T-helper 1 cell (primary cell): ENCODE measurements at places on chromosomes 5 and 9.

DNA sequence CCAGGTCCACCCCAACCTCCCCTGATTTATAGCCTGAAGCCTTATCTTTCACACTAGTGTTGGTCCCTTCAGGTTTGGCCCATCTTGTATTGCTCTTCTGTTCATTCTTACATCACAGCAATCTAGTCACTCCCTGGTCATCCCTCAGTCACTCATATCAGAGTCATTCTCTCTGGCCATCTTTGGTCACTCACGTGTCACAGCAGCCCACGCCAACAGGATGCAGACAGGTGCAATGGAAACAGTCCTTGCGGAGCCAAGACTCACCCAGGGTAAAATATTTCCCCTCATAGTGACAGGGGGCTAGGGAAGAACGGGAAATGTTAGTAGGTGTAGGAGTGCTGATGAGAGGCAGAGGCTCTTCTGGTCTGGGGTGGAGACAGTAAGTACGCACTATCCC lies 610 bp downstream of the MSMP start:
- no peak for DNase-seq

DNA sequence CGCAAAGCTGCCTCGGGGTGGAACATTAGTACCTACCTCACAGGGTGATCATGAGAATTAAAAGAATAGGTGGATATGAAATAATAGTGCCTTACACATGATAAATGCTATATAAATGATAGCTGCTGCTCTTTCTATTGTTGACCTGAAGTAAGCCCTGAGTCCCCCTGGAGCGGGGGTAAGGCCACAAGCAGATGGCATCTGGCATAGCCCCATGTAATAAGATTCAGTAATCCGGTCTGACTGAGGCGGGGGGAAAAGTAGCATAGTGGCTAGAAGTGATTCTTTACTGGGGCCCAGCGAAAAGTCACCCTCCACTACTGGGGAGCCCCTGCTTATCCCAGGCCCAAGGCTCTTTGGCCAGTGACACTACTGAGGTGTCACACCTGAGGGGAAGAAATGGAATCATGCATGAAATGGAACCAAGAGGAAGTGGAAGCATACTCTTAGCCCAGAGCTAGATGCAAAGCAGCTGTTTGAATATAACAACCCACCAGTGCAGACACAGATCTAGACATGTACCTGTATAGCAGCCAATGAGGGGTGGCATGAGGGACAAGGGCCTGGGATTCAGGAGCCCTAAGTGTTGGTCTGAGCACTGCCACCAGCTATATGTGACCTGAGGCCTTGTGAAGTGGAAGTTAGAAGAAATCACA lies 16.1 kb upstream of the FGFR4 start:
- no peak for DNase-seq

DNA sequence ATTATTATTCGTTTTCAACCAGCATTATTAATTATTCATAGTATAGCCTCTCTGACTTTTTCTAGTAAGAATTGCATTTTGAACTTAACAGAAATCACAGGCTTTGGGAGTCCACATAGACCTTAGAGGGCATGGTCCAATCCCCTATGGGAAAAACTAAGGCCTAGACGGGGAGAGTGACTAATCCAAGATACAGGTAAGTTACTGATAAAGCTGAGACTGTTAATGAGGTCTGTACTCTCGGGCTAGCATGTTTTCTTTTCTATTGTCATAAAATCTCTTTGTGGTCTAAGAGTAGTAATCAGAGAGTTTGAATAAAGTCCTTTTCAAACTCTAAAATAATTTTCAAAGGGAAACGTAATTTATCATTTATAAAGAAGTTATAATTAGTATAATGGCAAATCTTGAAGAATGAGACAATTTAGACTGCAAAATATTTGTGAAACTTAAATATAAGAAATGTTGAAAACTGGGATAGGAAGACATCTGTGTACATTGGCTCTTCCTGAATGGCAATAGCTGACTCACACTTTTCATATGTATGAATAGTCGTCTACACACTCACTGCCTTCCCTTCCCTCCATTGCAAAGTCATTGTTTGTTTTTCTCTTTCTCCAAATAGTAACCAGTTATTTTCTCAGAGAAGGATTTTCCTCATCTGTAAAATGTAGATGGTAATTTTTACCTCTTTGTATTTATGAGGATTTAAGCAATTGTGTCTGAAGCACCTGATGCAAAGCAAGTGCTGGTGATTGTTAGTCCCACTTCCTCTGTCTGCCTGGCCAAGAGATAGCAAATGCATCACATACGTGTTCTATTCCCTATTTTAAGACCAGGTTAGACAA lies 207.9 kb upstream of the CD180 start:
- DNase-seq = no peak

DNA sequence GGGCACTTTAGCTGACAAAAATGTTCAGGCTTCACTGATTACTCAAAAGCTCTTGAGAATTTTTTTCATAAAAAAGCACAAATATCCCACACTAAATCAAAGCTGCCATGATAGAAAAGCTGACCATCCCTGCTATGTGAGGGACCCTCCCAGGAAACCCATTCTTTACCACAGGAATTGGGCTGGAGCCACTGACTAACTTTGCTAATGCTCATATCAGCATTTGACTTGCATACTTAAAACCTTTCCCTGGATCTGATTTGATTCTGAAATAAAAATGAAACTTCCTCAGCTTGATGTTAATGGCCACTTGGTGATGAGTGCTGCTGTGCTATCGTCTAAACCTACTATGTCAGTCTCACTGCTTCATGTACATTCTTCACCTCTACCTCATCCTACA lies 243.6 kb downstream of the PRELID2 start:
- DNase-seq = no peak

DNA sequence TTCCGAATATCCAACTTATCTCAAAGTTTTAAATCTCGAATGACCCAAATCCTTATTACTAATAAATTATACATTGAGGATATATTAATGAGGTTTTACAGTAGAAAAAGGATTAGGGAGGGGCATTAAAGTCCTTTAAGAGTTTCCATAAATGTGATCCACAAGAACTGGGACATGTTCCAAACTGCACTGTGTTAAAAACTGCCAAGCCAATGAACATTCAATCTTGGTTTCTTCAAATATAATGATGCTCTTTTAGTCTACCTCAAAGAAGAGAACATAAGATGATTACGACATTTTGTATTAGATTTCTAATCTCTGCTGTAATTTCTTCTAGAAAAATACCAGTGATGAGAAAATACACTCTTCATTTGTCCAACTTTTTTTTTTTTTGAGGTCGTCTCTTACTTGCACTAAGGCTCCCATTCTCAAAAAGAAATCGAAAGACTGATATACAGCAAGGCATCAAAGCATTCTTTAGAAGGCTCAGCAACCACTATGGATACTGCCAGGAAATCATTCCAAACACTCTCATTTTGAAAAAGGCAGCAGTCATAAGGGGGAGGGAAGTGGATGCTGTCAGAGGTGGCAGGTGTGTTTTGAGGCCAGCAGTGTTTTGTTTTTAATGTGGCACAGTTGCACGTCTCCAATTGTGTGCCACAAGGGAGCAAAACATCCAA lies 1.7 kb downstream of the PTAR1 start:
- DNase-seq = peak; percentile 10

- peak; percentile 67 for DNase-seq
These were observed 21.6 kb downstream of the FBXW11 start for GRCh38 chr5:171984748-171985419.

DNA sequence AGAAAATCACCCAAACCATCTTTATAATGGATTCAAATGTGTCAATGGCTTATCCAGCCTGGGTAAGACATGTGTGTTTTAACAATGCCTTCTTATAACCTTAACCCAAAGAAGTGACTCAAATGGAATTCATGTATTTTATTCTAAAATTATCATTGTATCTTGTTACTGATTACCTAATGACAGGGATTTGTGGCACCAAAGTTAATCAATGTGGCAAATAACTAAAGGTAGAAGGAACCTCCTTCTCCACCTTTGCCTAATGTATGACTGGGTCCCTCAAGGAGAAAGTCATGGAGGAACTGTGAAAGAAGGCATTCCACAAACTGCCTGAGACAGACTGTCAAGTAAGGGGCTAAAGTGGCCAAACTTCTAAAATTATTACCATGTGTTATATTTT lies 84.4 kb upstream of the ITGA1 start:
- no peak for DNase-seq

GRCh38 chr9:123131993-123132392 lies 98.5 kb downstream of the GPR21 start:
- no peak for DNase-seq

DNA sequence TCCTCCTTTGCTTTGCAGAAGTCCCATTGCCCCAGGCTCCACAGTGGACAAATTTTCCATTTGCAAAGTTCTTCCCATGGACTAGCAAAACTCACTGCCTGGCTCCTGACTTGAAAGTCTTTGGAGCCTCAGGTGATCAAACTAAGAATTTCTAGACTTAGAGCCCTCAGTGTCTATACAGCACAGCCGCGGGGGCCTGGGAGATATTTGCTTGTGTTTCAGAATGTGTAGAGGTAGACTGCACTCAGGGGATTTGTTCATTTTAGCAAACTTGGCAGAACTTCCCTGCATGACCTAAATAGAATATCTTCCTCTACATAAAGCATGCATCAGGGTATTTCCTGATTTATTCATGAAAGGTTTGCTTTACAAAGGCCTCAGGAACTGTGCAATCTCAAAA lies 384.2 kb upstream of the ZNF462 start:
- no peak for DNase-seq

GRCh38 chr9:38160613-38161215 lies 91.7 kb upstream of the SHB start:
- DNase-seq = peak; percentile 51

DNA sequence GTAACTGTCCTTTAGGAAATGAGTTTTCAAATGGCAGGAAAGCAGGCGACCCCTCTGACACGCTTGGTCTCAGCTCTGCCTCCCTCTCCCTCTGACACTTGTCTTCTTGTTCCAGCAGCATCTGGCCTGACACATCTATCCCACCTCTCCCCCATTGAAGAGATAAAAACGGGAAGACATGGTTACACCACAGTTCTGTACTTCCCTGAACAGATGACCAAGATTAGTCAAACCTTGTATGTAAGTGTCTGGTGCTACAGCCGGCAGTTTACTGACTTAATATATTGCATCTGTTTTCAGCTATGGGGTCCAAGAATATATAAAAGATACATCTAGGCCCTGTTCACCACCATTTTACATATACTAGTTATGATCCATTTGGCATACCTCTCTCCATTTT lies 29.6 kb upstream of the MLLT3 start:
- DNase-seq = no peak

DNA sequence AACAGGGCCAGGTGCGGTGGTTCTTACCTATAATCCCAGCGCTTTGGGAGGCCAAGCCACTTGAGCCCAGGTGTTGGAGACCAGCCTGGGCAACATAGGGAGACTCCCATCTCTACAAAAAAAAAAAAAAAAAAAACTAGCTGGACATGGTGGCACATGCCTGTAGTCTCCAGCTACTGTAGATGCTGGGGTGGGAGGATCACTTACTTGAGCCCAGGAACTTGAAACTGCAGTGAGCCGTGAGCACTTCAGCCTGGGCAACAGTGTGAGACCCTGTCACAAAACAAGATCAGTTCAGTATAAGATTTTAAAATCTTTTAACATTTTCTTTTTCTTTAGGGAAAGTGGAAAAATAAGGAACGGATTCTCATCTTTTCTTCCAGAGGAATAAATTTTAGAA lies 2.5 kb downstream of the BRIX1 start:
- DNase-seq = no peak

- no peak for DNase-seq
These were observed 440.4 kb downstream of the DMRT2 start for GRCh38 chr9:1490341-1491232.
